Keratinocyte (primary cell): ENCODE measurements at places on chromosomes 7 and 10.

- no peak for DNase-seq
Measured at GRCh38 chr10:12391206-12391605, 41.9 kb downstream of the CAMK1D start.

GRCh38 chr10:73941300-73941699, 30.4 kb downstream of the PLAU start:
- DNase-seq, result no peak

DNA sequence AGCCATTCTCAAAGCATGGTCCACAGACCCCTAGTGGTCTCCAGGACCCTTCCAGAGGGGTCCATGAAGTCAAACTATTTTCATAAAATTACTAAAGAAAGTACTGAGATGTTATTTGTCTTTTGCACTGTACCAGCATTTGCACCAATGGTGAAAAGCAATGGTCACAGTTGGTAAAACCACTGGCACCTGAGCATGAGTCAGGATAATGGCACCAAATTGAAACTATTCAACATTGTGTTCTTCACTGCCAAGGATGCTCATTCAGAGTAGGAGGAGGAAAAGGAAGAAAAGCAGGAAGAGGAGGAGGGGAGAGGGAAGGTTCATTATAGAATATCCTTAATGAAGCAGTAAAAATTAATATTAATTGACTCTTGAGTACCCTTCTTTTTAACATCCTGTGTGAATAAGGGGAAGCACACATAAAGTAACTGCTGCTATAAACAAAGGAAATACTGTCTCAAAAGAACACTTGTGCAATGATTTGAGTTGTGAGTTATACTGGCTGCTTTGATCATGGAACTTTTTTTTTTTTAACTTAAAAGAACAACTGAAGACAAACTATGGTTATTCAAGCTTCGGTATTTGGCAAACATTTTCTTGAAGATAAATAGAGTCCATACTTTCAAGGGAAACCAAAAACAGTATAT, 60.2 kb downstream of the MPP7 start:
- DNase-seq, result no peak

DNA sequence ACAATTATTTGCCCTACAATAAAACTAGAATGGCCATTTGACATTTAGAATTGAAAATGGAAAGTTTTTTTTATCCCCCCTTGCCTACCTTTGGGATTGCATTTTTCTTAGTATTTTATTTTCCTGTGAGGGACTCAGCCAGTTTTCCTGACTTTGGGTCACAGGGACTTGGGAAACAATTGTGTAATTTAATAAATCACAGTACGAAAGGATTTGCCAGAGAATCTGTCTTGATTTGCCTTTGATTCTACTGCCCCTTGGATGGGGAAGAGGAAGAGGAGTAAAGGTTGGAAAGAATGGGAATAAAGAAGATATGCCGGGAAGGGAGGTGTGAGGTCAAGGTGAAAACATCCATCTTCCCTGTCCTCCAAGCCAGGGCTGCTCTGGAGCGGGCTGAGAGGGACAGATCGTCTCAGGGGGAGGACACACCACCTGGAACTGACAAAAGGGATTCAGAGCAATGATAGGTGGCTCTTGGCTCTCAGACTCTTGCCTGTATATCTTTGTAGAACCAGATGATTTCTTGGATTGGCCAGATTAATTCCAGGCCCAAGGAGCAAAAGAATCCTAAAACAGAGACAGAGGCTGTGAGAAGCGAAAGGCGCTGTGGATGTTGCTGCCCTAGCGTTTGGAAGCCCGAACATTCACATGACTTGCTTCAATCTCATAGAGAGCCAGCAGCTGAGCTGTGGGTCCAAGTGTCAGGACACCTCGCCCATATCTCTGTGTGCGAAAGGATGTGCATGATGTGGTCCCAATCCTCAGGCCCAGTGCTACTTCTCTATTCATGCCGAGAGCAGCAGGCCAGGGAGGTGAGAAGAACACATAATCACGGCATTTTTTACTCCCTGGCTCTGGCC, 50.3 kb upstream of the ZEB1 start:
- DNase-seq, result no peak

DNA sequence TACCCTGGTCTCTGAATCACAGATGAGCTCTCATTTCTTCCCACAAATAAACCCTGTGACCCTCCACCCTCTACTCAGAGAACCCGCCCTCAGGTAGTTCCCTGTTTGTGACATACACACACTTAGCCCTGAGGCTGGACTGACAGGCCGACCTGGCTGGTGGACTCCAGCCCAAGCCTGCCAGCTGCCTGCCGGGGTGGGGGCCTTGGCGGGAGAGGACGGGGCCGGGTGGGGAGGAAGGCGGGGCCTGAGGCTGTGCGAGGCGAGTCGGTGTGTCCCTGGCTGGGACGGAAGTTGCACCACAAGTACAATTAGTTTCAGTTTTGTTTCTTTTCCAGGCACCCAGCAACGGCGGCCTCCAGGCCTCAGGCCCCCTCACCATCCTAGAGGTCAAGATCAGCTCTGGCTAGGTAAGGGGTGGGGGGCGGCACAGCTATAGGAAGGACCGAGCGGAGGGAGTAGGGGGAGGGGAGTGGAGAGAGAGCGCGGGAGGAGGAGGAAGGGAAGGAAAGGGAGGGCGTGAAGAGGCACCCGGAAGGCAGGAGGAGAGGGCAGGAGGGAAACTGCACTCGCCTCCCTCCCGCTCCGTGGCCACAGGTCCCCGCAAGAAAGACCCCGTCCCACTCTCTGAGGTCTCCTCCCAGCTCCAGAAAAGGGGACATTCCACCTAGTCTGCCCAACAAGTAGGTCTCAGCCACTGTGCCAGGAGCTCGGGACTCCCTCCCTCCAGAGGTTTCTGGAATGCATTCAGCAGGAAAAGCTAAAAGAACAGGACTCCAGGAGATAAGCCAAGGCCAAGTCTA, at the start of gene TRIM56:
TRIM56 (plus strand) TSS at position 320 of the 803 bp plus-strand sequence. CDS start 1,832 bp downstream, outside the sequence.
- DNase-seq, result peak; percentile 99

GRCh38 chr10:73908853-73909539, 1.9 kb upstream of the PLAU start:
- peak; percentile 92 for DNase-seq

GRCh38 chr7:140349144-140349771, 49.1 kb downstream of the SLC37A3 start:
- no peak for DNase-seq

DNA sequence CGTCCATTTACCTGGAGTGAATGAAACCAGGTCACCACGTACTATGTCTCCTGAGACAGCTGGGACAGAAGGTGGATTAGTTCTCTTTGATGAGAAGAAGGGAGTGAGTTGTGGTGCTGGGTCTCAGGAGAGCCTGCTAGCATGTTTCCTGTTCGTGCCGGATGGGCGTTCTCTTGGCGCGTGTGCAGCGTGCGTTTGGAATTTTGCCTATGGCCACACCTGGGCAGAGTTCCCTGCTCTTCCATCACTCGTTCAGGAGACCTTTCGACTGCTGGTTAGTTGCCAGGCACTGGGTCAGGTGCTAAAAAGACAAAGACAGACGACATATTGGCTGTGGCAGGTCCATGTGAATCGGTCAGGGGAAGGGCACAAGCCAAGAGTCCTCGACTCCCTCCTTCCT, 90.3 kb downstream of the TRRAP start:
- DNase-seq, result no peak

DNA sequence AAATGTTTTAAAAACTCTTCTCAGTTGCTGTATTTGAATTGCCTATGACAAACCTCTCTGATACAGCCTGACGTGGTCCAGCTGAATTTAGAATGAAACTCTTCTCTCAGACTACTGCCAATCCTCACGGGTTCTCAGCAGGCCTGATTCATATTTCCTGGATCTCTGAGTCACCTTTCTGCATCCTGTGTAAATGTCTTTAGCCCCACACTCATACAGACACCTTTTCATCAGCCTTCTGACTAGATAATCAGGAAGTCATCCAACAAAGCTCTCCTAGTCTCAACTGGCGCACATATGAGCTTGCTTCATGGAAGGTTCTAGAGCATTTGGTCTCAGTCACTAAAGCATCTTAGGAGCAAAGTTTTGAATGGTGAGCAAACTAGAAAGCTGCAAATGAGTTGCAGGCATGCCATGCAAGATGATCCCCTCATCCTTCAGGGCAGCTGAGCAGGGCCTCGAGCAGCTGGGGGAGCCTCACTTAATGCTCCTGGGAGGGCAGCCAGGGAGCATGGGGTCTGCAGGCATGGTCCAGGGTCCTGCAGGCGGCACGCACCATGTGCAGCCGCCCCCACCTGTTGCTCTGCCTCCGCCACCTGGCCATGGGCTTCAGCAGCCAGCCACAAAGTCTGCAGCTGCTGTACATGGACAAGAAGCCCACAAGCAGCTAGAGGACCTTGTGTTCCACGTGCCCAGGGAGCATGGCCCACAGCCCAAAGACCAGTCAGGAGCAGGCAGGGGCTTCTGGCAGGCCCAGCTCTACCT, 182.8 kb downstream of the ARHGAP12 start:
- peak; percentile 60 for DNase-seq

GRCh38 chr7:29091715-29092114, 54.6 kb downstream of the CPVL start:
- DNase-seq, result no peak

DNA sequence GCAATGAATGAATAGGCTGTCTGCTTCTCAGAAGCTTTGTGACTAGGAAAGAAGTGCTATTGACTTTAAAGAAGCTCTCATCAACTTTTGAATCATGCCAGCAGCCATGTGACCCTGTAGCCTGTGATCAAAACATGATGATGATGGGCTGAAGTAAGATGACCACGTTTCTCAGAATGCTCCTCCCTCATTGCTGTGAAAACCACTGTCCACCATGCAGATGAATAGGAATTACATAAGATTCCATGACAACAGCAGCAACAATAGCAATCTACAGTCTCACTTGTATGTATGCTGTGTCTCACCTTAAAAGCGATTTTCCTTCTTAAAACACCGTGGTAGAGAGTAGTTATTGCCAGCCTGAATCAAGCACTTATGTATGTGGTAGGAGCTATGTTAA, 228.4 kb downstream of the TRIL start:
- DNase-seq, result no peak

DNA sequence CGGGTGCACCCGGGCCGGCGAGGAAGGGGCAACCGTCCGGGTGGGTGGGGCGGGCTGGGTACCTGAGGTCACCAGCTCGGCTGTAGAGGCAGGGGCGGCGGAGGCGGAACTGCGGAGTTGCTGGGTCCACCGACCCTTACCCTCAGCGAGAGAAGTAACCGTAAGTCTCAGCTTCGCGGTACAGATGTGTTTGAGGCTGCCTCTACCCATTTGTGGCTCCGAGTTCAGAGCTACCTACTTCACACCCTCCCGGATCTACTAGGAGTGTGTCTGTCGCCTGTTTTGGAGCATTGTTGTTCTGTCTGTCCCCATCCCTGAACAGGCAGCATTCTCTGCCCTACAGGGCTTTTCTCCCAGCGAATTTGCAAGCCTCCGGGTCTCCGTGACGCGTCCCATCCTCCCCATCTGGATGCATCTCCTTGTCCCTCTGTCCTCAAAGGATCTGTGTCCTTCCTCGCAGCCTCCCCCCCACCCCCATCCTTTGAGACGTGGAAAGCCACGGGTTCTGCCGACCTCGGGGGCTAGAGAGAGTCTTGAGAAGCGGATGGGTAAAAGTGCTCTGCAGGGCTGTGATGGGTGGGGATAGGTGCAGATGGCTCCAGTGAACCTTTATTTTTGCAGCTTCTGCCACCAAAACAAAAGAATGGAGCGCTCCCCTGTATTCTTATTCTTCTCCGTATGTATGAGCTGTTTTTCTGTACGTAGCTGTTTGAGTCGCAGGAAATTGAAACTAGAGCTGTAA, 757 bp downstream of the ANKIB1 start:
- no peak for DNase-seq

DNA sequence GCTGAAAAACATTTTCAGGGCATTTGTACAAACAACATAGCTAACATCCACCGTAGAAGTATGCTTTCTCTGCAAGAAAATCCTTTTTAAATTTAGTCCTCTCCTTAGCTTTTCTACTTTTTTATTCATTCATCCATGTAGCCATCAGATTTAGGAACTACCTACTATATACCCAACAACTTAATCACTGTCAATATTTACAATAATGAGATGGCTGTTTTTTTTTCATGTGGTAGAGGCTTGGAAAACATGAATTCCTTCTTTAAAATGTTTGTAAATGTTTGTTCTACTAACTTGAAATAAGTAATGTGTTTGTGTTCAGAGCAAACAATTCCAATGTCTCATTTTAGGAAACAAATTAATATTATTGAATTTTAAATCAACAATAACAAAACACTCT, 78.2 kb upstream of the CAV2 start:
- no peak for DNase-seq
